Mesenchymal stem cell (in vitro differentiated cells and primary cell): ENCODE measurements at places on chromosomes 2 and 18.

- no peak overlapping the region for H3K4me3 ChIP-seq
- peaks cover 8% of the 10 kb centered on the region for H3K27me3 ChIP-seq
- H3K4me1 ChIP-seq, result peaks cover 3% of the 10 kb centered on the region
- H3K27ac ChIP-seq, result no peak overlapping the region
- DNase-seq, result no peak
Measured at GRCh38 chr18:13440277-13441248, 222.0 kb downstream of the LDLRAD4 start.

GRCh38 chr2:12716032-12716281 is 779 bp upstream of the TRIB2 start:
- no peak overlapping the region for H3K4me3 ChIP-seq
- H3K27me3 ChIP-seq, result no peaks in the 10 kb centered on the region
- H3K4me1 ChIP-seq, result peaks cover 11% of the 10 kb centered on the region

DNA sequence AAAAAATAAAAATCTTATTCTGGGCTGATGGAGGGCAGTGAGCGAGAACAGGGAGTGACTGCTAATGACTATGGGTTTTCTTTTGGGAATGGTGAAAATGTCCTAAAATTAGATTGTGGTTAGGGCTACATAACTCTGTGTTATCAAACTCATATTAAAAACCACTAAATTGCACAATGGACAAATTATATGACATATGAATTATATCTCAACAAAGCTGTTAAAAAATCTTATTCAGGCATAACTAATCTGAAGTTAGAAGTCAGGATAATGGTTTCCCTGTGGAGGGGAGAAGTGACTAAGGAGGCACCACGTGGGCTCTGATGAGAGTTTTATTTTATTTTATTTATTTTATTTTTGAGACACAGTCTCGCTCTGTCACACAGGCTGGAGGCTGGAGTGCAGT is 32.1 kb upstream of the DPP4 start:
- no peak overlapping the region for H3K4me3 ChIP-seq
- no peak overlapping the region for H3K27ac ChIP-seq
- H3K27me3 ChIP-seq, result no peaks in the 10 kb centered on the region
- H3K4me1 ChIP-seq, result no peaks in the 10 kb centered on the region

GRCh38 chr2:130327703-130328527 is 14.8 kb upstream of the IMP4 start:
- H3K27me3 ChIP-seq, result peaks cover 9% of the 10 kb centered on the region
- H3K36me3 ChIP-seq, result no peaks in the 10 kb centered on the region
- no peak overlapping the region for H3K4me3 ChIP-seq
- peak overlapping the region; percentile 36 for H3K27ac ChIP-seq

- peak; percentile 36 for DNase-seq
- no peaks in the 10 kb centered on the region for H3K27me3 ChIP-seq
- H3K27ac ChIP-seq, result peak overlapping the region; percentile 58
- H3K36me3 ChIP-seq, result no peaks in the 10 kb centered on the region
- H3K4me3 ChIP-seq, result no peak overlapping the region
Measured at GRCh38 chr2:204950695-204951346, 405.5 kb downstream of the PARD3B start.

GRCh38 chr2:14536976-14537375 is 95.5 kb upstream of the LRATD1 start:
- DNase-seq, result no peak
- H3K4me1 ChIP-seq, result no peaks in the 10 kb centered on the region
- H3K36me3 ChIP-seq, result no peaks in the 10 kb centered on the region
- no peak overlapping the region for H3K27ac ChIP-seq
- no peak overlapping the region for H3K4me3 ChIP-seq

- peak overlapping the region; percentile 79 for H3K27ac ChIP-seq
- peak; percentile 61 for DNase-seq
- peaks cover 9% of the 10 kb centered on the region for H3K4me1 ChIP-seq
- H3K36me3 ChIP-seq, result no peaks in the 10 kb centered on the region
- no peaks in the 10 kb centered on the region for H3K27me3 ChIP-seq
Measured at GRCh38 chr2:223797811-223798721, 39.3 kb downstream of the AP1S3 start.

DNA sequence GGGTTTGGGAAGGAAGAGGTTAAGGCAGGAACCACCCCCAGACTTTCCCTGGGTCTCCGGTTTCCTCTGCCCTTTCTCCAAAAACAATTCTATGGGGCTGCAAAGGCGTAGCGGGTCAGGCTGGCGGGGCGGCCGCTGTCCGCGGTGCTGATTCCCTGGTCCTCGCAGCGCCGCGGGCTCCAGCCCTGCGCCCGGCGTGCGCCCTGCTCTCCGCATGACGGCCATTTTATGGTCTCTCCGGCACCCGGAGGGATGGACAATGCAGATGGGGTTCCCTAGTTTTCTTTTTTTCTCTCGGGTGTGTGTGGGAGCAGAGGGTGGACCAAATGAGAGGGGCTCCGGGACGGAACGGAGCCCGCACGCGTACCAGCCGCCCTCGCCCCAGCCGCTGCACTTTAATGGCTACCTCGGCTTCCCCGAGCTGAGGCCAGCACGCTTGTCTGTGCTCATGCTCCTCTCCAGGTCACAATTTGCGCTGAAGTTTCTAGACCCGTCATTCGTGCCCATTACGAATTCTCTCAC is 1.6 kb downstream of the ST8SIA3 start:
- H3K27ac ChIP-seq, result no peak overlapping the region
- peaks cover 11% of the 10 kb centered on the region for H3K4me1 ChIP-seq
- peaks cover 43% of the 10 kb centered on the region for H3K27me3 ChIP-seq
- H3K36me3 ChIP-seq, result no peaks in the 10 kb centered on the region

DNA sequence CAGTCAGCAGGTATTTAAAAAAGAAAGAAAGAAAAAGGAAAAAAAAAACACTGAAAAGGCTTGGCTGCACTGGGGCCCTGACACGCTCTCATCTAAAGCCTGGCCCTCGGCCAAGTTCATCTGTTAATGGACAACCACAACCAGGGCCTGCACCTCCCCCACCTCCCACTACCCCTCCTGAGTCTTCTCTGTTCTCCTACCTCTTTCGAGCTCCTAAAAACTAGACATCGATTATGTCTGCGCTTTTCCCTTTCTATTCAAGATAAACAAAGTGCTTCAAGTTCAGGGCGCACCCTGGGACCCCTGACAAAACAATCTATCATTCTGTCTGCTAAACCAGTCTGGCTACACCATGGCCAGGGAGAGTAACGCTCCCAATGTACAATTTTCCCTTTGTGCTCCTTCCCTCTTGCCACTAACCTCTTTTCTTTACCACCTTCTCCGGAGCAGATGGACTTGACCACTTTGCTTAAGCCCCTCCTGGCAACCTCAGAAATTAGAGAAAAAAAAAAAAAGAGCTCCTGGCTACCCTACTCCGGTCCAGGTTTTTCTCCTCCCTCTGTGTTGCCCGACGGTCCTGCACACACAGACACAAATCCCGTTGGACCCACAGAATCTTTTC is 22.7 kb downstream of the BCL11A start:
- peaks cover 7% of the 10 kb centered on the region for H3K36me3 ChIP-seq
- H3K4me1 ChIP-seq, result peaks cover 26% of the 10 kb centered on the region
- peak overlapping the region; percentile 89 for H3K27ac ChIP-seq
- DNase-seq, result peak; percentile 41
- no peak overlapping the region for H3K4me3 ChIP-seq

DNA sequence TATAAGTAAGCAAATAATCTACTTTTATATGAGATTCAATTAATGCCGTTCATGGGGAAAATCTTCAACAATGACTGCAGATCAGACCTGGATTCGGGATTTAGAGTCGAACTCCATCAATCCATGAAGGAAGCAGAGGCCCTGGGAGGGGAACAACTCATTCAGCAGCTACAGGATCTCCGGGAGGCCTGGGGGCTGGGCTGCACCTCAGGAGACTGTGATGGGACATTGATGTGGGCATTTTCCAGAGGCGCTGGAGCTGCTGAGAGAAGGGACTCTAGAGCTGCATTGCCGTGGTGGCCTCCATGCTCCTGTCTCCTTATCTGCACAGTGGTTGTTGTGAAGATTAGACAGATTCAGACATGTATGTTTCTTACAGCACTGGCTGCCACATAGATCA is 76.9 kb downstream of the MYT1L start:
- no peak overlapping the region for H3K4me3 ChIP-seq
- H3K27me3 ChIP-seq, result no peaks in the 10 kb centered on the region
- H3K27ac ChIP-seq, result no peak overlapping the region
- no peak for DNase-seq
- H3K4me1 ChIP-seq, result no peaks in the 10 kb centered on the region
- no peaks in the 10 kb centered on the region for H3K36me3 ChIP-seq

- no peak for DNase-seq
- peak overlapping the region; percentile 89 for H3K27ac ChIP-seq
- H3K27me3 ChIP-seq, result no peaks in the 10 kb centered on the region
- H3K36me3 ChIP-seq, result no peaks in the 10 kb centered on the region
- H3K4me1 ChIP-seq, result peaks cover 17% of the 10 kb centered on the region
Measured at GRCh38 chr2:215750763-215751162, 262.6 kb downstream of the MREG start.
